ENCODE measurements at places on chromosomes 6 and 20. TPM values are rescaled to one million over a fixed set of nuclear protein-coding genes. Genes with fewer than 3 reads are reported as not detected.

The CFAP206 gene
- 0.19 TPM for total RNA-seq

The IP6K3 gene
- total RNA-seq = 0.13 TPM

GRCh38 chr6:110178626-110179405 is 654 bp downstream of the WASF1 start:
- peak; percentile 89 for DNase-seq

GRCh38 chr6:33745548-33745947 is 1.2 kb downstream of the IP6K3 start:
- DNase-seq = no peak

GRCh38 chr6:55643861-55644260 is 64.9 kb upstream of the HMGCLL1 start:
- no peak for DNase-seq

The HTR1B gene
- 0.16 TPM for total RNA-seq

DNA sequence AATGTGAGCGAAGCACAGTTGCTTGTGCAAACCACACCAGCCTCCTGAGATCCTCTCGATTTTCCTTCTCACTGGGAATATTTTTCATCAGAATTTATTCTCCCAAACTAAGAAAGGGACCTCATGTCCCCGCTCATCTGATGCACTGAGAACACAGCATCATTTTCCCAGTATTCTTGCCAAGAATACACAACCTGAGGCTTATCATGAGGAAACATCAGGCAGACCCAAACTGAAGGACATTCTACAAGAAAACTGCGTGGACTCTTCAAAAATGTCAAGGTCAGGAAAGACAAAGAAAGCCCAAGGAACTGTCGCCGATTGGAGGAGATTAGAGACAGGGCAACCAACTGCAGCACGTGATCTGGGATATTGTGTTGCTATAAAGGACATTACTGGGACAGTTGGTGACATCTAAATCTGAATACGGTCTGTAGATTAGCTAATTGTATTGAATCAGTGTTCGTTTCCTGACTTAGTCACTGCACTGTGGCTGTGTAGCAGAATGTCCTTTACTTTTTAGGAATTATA is 72.3 kb downstream of the SNX5 start:
- no peak for DNase-seq

The CNR1 gene
- 16.7 TPM for total RNA-seq

GRCh38 chr6:127120787-127121636 is 2.5 kb downstream of the RSPO3 start:
- peak; percentile 89 for DNase-seq

All from mesenteric fat pad (tissue), 1 donor.